ENCODE measurements at places on chromosomes 3 and 15. TPM values are rescaled to one million over a fixed set of nuclear protein-coding genes. Genes with fewer than 3 reads are reported as not detected.

TMEM212 gene
- not detected for total RNA-seq

FGF7 gene
- not detected for total RNA-seq

SCG5 gene
- 23.9 TPM for total RNA-seq

PLA2G4D gene
- total RNA-seq = 0.33 TPM

CSTA gene
- total RNA-seq = not detected

SCN11A gene
- total RNA-seq = 0.17 TPM

LRRC34 gene
- 5.1 TPM for total RNA-seq

- no peak overlapping the region for H3K4me3 ChIP-seq
- H3K36me3 ChIP-seq = no peaks in the 10 kb centered on the region
- DNase-seq = no peak
Measured at GRCh38 chr3:168870892-168871291, 775.2 kb upstream of the GOLIM4 start.

GRCh38 chr15:85710340-85710842 lies 84.3 kb downstream of the KLHL25 start:
- no peak overlapping the region for H3K27ac ChIP-seq
- H3K27me3 ChIP-seq = no peaks in the 10 kb centered on the region
- DNase-seq = no peak
- H3K4me3 ChIP-seq = no peak overlapping the region

GRCh38 chr3:4546346-4547178 lies 53.4 kb downstream of the ITPR1 start:
- H3K4me3 ChIP-seq = no peak overlapping the region
- no peak overlapping the region for H3K27ac ChIP-seq
- no peak for DNase-seq
- no peaks in the 10 kb centered on the region for H3K27me3 ChIP-seq
- no peaks in the 10 kb centered on the region for H3K4me1 ChIP-seq

GRCh38 chr15:64653757-64654156 lies 121.6 kb downstream of the RBPMS2 start:
- peaks cover 6% of the 10 kb centered on the region for H3K36me3 ChIP-seq
- H3K4me3 ChIP-seq = no peak overlapping the region
- H3K27me3 ChIP-seq = no peaks in the 10 kb centered on the region
- H3K27ac ChIP-seq = no peak overlapping the region
- DNase-seq = no peak

DNA sequence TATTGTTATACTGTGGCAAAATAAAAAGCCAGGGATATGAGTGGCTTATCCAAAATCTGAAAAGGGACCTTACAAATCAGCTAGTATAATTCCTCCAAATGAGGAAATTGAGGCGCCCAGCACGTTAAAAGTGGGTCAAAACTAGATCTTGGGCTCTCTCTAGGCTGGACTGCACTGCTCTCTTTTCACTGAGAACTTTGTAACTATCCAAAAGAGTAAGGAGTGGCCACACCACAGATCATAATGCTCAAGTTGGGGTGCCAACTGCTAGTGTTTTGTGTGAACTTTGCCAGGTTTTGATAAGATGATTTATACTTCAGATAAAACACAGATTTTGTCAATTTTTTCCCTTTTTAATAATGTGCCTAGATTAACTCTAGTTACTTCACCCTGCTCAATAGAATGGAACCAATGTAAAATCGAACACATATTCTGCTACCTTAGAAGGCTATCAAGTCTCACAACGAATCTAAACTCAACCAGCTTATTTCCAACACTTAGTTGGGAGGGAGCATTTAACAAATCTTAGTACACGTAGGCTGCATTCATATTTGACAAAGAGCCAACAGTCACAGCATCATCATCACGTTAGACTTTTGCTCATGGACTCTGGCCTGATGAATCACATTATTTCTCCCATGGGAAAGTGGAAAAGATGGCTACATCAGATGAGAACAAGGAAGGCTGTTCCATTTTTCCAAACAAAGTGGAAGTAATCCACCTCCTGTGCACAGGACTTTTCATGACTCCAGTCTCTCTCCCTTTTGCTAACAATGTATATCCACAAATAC lies 64.4 kb downstream of the ABI3BP start:
- no peak for DNase-seq
- H3K4me1 ChIP-seq = no peaks in the 10 kb centered on the region
- H3K27ac ChIP-seq = no peak overlapping the region

DNA sequence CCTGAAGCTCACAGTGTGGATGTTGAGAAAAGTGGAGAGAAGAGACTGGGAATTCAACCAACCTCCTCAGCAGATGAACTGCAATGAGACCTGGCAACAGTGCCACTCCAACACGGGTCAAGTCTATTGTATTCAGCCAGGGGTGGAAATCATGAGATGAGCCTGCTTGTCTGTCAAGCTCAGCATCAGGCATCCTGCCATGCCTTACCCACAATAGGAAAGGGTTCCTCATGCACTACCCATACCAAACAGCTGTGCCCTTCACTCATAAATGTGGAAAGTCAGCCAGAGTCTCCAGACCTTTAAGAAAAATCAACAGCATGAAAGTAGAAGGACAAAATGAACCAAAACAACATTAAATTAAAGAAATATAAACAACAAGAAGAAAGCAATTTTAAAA lies 542.1 kb downstream of the EPHB1 start:
- H3K36me3 ChIP-seq = peaks cover 4% of the 10 kb centered on the region
- no peak overlapping the region for H3K27ac ChIP-seq
- no peaks in the 10 kb centered on the region for H3K27me3 ChIP-seq
- no peaks in the 10 kb centered on the region for H3K4me1 ChIP-seq
- DNase-seq = no peak

All from H9 (cell line).